ENCODE measurements at places on chromosomes 2 and 18.

DNA sequence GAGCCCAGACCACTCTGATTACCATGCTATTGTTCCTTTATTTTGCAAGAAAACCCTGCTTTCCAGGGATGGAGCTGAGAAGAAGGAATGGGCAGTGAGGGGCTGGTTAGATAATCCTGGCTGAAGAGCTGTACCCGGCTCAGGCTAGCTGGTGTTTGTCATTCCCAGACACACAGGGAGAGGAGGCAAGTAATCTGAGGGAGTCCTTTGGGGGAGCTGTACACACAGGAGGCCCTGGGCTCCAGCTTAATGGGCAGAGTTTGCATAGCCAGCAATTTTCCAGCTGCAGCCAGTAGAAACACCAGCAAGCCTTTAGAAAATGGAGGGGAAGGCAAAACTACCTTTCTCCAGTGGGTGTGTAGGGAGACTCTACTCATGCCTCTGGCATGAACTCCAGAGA is 259.3 kb downstream of the SOX11 start:
- DNase-seq, result no peak

- DNase-seq, result no peak
These were observed 23.5 kb upstream of the RPL37A start for GRCh38 chr2:216474925-216475670.

GRCh38 chr2:11396467-11397445 is 52.3 kb upstream of the ROCK2 start:
- DNase-seq, result no peak

DNA sequence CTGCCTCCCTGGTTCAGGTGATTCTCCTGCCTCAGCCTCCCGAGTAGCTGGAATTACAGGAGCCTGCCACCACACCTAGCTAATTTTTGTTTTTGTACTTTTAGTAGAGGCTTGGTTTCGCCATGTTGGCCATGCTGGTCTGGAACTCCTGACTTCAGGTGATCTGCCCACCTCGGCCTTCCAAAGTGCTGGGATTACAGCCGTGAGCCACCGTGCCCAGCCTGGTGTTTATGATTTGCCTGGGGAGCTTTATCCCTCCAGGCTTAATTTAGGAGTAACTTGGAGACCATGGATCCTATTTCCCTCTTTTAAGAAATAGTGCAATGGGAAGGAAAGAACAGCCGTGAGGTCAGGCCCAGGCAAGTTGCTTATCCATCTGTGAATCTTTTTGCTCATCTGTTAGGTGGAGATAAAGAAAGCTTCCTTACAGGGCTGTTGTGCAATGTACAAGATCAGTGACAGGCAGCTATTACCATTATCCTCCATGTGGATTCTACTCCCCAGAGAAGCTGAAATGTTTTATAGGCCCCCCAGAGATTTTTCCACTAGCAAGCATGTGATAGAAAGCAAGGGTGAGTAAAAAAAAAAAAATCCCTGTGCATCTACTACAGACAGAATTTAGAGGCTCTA is 104.9 kb upstream of the MGAT5 start:
- peak; percentile 31 for DNase-seq

DNA sequence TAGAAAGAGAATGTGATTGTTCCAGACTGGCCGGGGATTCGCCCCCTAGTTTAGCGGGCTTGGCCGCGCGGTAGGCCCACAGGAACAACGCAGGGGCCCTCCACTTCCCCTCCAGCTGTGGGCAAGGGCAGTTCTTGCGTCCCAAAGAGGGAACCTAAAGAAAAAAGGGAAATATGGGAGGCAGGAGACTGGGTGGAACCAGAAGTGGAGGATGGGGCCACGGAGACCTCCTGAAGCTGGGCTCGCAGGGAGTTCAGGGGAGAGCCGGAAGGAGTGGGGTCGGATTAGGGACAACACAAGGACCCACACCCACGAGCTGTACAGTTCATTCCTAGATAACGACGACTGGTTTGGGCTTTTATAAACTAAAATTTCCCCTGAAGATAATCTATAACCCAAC is 18.2 kb downstream of the GNLY start:
- no peak for DNase-seq

DNA sequence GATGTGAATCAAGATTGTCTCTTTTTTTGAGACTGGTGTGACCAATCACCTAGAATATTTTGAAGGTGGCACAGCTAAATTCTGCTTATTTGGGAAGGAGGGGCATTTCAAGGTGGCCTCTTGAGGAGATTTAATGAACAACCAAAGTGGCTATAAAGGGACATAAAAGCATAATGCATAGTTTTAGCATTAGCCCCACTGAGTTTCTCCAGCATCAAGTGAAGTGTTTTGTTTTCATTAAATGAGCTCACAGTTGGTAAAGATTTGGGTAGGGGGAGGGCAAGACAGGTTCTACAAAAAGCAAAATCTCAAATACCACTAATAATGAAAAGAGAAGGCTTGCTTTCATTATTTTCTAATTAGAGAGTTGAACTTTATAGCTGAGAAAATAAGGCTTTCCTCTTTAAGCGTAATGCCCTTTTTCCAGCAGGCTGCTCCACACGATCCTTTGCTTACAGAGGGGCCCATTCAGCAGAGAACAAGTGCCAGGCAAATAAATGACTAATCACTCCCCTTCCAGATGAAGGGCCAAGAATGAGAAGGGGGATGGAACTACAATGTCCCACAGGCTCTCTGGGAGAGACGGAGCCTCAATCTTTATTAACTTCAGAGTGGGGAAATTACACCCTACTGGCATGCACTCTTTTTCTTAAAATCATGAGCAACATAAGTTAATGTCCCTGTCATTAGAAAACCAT is 35.9 kb downstream of the LHCGR start:
- DNase-seq, result no peak

- DNase-seq, result no peak
These were observed 283.2 kb downstream of the KCNS3 start for GRCh38 chr2:18161681-18162080.

DNA sequence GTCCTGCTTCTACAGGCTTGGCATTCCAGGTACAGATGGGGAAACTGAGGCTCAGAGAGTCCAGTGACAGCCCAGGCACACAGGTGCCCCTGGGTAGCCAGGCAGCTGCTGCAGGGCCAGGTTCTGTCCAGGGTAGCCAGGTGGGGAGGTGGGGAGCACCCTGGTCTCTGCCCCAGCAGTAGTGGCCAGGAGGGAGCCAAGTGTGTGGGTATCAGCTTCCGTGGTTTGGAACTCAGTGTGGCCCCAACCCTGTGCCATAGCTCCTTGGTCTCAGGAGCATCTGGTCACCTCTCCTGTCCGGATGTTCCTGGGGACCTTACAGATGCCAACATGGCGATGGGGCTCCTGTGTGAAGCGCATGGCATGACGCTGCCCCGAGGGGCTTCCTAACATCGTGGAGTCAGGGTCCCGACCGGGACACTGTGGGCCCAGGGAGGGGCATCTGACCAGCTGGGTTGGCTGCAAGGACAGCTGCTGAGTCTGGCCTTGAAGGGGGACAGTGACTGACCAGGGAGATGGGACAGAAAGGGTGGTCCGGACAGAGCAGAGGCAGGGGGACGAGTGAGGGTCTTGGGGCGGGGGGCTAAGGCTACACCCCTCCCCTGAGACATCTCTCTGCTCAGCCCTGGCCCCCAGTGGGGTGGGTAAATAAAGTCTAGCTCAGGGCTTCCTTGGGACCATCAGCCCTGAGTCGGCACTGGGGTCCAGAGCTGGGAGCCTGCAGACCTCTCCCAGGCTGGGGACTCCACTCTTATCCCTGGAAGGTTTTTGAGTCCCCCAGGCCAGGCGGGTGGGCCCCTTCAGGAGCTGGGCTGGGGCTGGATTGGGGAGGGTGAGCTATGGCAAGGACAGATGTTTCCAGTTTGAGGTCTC is 76.0 kb upstream of the SMAD7 start:
- no peak for DNase-seq

GRCh38 chr2:20877960-20878359 is 55.1 kb upstream of the LDAH start:
- DNase-seq, result no peak

DNA sequence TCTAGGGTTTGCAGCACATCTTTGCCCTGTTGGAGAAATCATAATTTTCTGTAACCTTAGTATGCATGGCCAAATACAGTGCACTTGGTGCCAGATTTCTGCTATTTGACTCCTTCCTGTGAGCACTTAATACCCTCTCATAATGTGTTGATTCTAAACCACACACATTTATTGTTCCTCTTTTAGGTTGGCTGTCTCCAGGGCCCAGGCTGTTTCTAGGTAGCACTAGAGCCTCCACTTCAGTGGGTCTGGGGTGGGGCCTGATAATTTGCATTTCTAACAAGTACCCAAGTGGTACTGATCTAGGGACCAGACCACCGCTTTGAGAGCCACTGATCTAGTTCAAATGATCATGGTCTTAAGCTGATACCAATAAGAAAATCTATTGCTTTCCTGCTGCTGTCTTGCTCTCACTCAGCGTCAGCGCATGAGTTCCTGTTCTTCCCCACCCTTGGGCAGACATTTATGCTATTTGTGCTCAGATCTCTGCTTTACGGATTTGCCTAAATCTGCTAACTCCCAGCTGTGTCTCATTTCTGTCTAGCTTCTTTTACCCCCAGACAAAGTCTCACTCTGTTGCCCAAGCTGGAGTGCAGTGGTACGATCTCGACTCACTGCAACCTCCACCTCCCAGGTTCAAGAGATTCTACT is 7.4 kb downstream of the PTRHD1 start:
- DNase-seq, result peak; percentile 9

DNA sequence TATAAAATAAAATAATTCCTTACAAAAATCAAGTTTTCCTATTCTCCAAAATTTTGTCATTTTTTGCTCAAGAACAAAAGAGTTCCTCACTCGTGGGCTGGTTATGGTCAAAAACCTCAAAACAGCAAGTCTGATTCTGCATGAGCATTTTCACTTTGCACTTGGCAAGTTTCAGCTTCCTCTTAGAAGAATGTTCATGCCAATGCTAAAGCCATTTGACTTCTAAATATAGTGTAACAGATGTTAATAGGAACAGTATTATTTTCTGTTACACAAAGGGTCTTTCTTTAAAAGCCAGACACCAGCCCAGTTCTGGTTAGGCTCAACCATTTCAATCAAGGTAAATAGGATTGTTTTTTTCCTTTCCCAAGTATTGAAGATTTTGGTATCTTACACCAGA is 261.3 kb upstream of the CCDC68 start:
- DNase-seq, result no peak

- peak; percentile 81 for DNase-seq
These were observed 657 bp downstream of the ARL6IP6 start for GRCh38 chr2:152718909-152719645.

GRCh38 chr2:150230616-150231015 is 256.9 kb downstream of the RND3 start:
- DNase-seq, result no peak

DNA sequence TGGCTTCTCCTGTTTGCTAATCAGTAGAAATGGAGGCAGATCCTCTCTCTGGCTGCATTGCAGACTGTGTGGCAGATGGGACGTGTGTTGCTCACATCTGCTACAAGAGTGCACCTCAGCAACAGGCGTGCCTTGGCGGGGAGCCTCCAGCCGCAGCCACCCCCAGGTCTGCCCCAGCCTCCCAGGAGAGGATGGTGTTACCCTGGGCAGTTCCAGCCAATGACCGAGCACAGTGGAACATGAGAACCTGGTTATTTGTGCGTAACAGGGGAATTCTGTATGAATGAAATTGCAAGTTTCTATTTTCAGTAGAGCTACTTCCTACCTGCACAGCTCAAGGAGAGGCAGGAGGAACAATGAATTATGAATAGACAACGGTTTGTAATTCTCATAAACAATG is 130.6 kb upstream of the CBLN2 start:
- DNase-seq, result peak; percentile 24

DNA sequence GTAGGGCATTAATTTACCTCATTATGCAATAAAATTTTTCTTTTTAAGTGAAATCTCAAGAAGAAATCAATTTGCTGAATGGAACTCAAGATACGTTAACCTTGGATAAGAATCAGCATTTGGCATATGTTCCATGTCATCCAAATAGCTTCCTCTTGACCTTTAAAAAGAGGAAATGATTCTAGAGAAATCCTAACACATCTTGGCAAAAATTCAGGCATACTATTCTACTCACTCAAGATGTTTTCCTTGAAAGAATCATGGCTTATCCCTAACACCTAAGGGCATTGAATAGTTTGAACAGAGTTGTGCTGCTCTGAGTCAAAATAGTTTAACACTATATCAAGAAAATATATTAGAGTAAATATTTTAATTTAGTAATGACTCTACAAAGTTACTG is 678.0 kb downstream of the EPHA4 start:
- DNase-seq, result no peak

DNA sequence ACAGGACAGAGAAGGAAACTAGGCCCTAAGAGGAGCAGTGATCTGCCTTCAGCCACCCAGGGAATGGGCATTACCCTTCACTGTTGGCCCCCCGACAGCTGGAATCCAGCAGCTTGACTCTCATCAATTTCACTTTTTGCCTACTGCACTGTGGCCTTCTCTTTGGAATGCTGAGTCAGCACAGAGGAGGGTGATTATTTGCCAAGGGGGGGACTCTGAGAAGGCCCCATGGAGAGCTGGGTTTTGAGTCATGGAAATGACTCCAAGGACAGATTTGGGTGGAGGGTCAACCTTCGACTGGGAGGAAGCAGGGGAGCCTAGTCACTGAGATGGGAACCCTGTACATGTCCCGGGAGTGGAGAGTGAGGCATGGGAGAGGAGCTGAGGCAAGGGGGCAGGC is 38.1 kb upstream of the NTSR2 start:
- no peak for DNase-seq

DNA sequence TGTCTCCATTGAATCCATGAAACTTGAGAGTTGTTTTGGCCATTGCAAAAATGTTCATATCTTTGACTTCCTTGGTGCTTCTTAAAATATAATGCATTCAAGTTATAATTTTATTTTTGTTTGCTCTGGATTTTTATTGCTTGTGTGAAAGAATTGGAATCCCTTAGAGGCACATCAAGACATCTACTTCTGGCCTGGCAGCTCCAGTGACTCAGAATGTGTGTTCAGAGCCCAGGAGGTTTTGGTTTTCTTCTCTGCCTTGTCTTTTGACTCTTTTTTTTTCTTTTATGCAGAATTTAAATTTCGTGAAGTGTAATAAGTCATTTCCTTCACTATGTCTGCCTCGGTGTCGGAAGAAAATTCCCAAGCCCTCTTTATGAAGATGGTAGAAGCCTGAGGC is 180.2 kb downstream of the LTBP1 start:
- DNase-seq, result no peak

- no peak for DNase-seq
These were observed 857.4 kb downstream of the TDRD15 start for GRCh38 chr2:21981127-21981526.

- no peak for DNase-seq
These were observed 134.2 kb downstream of the CDCA7 start for GRCh38 chr2:173488861-173489260.

DNA sequence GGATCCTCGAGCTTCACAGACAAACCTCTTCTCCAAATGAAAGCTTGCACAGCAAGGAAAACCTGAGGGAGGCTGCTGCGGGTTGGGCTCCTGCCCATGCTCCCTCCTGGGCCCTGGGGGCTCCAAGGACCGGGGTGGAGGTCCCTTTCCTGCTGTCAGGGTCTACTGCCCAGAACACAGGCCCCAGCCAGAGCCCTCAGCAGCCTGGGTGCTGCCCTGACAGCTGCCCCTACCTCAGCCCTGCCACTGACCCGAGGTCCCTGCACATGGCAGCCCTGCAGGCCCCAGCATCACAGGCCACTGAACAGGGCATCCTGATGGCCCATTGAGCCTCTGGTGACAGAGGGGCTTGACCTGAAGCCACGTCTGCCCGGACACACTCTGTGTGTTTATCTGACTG is 41.0 kb downstream of the CROCC2 start:
- no peak for DNase-seq

Measured in NCI-H69 (cell line).